NCI-H748 treated with DMSO at 0.1 percent for 48 hours (cell line): ENCODE measurements at places on chromosomes 6 and 20.

DNA sequence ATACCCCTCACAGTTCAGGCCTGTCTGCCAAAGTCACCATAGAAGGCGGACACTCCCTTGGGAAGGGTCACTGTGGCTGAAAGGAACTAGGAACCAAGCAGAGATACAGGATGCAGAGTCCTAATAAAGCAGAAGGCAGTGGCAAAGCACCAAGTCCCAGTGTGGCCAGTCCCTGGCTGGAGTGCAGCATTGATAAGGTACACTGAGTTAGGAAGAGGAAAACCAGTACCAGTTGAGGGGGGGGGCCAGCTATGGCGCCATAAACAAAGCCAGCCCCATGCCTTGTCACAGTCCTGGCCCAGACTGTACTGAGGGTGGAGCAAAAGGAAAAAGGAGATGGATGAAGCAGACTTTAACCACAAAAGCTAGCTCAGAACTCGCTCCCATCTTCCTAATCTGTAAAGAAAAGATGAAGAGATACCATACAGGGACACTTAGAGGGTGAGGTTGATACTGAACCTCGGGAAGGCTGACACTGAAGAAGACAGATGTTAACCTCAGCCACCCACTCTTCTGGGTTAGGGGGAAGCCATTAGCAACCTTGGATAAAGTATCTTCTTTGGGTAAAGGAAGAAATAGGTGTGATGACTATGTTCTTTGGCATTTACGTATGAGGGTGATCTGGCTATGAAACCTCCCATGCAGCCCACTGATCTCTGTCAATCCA lies 7.8 kb downstream of the ABHD12 start:
- DNase-seq: no peak

- no peak for DNase-seq
Observed at GRCh38 chr6:36930483-36930882, 24.1 kb upstream of the PI16 start.

DNA sequence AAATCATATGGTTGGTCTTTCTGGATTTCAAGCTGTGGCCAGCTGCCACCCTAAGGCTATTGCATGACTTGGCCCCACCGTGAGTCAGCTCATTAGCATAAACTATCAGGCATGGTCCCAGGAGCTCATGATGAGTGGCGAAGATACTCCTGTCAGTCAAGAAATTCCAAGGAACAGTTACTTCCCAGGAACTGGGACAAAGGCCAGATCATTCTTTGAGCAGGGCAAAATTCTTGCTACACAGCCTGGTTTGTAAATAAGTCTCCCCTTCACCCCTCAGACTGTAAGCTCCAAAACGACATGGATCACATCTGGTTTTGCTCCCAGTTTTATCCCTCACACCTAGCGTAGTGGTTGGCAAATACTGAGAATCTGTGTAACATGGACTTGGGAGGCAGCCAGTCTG lies 33.0 kb upstream of the KIAA1586 start:
- DNase-seq: no peak

- no peak for DNase-seq
Observed at GRCh38 chr6:132413499-132413802, 12.2 kb upstream of the MOXD1 start.

GRCh38 chr6:63561288-63561687 lies 11.0 kb upstream of the LOC128125822 start:
- DNase-seq: no peak

DNA sequence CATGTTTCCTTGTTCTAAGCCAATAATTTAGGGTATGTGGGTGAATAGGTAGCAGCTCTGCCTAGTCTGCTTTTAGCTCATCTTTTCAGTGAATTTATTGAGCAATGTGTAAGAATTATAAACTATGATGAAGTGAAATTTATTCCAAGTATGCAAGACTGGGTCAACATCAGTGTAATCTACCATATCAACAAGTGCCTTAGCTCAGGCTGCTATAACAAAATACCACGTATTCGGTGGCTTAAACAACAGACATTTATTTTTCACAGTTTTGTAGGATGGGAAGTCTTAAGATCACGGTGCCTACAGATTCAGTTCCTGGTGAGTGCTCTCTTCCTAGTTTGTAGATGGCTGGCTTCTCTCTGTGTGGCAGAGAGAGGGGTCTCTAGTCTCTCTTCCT lies 54.0 kb downstream of the LYRM2 start:
- no peak for DNase-seq

GRCh38 chr20:15375836-15376235 lies 1038.4 kb upstream of the FLRT3 start:
- DNase-seq: no peak

GRCh38 chr6:168097621-168098430 lies 18.8 kb upstream of the FRMD1 start:
- no peak for DNase-seq

GRCh38 chr6:56618050-56618449 lies 24.6 kb downstream of the DST start:
- no peak for DNase-seq

GRCh38 chr6:139655783-139656705 lies 281.6 kb upstream of the CITED2 start:
- DNase-seq: peak; percentile 74

GRCh38 chr20:2301164-2301622 lies 5.4 kb downstream of the TGM3 start:
- DNase-seq: no peak

DNA sequence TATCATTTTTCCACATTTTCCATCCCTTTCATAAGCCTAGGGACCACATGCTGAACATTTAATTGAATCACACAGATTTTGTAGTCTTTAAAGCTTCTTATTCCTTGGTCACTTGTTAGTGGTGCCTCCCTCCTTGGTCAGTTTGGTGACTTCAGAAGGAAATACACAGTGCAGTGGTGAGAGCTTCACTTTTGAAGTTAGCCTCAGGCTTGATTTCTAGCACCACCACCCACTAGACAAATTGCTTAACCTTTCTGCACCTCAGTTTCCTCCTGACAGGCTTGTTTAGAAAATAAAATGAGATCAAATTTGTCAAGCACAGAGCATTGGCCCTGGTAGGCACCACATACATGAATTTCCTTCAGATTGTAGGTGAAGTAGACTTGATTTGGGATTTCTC lies 91.7 kb downstream of the FOXO3 start:
- DNase-seq: no peak

DNA sequence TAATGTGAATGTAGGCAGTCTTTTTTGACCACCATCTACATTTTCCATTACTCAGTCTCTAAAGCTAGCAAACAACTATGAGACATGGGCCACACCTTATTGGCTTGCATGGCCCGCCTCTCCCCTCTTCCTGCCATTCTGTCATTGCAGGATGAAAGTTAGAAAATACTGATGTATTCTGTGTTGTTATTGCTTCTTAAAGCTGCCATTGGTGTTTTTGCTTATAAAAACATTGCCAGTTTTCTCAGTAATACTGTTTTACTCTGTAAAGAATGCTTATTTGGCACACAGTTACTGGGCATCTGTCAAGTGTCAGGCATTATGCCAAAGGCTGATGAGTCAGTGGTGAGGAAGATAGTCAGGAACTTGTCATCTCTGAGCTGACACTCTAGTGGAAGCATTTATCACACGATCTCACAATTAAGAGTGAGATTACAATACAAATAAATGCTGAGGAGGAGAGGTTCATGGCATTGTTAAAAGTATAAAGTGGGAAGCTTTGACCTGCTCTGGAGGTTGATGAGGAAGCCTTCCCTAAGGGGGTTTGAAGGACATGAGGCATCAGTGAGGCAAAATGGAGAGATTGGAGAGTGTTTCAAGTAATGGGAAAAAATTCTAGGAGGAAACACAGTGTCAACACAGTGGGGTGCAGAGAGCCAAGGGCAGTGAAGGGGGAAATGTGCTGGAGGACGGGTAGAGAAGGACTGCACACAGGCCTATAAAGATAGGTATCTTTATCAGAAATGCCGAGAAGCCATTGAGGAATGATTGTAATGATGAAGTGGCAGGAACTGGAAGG lies 14.7 kb downstream of the KLHL32 start:
- no peak for DNase-seq

DNA sequence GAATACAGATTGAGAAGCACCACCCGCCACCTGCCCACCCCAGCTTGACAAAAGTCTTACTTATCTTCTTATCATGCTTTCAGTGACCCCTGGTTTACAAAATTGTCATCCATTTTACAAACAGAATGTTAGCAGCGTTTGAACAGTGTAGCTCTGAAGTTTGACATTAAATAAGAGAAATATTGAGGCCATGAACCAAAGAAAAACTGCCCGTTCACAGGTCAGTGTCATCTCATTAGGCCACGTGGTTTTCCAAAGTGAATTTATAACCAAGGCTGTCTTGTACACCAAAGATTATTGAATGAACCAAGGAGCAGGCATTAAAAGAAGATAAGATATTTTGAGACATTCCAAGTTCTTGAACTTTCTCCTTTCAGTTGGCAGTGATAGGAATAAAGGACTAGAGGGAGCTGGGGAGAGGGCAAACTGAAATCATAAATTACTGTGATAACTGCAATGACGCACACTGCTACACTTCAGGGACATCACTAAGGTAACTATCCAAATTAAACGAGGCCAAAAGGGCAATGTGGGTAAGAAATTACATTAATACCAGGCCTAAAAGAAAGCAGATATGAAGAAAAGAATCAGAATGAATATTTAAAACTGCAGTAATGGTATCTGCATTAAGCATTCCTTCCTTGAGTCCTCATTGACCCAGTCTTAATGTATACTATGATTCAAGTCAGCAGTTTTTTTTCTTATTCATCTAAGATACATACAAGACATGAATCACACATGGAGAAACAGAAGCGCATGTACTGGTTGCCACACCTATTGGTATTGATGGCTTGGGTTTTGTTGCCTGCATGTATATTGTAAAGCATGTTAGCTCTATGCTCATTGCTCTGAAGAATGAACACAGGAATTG lies 159.8 kb upstream of the ARG1 start:
- no peak for DNase-seq

DNA sequence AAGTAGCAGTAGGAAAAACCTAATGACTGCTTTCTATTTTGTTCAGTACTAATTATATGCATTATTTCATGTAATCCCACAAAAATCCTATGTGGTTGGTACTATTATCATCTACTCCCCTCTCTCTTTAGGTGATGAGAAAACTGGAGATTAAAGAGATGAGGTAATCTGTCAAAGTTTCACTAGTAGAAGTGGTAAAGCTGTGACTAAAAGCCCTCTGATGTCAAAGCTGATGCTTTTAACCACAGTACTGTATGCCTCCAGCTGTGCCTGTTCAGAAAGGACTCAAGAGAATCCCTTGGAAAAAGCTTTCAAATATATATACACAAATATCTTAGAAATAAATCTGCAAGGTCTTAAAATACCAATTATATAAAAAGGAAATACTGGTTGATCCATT lies 38.0 kb downstream of the PHIP start:
- DNase-seq: no peak

DNA sequence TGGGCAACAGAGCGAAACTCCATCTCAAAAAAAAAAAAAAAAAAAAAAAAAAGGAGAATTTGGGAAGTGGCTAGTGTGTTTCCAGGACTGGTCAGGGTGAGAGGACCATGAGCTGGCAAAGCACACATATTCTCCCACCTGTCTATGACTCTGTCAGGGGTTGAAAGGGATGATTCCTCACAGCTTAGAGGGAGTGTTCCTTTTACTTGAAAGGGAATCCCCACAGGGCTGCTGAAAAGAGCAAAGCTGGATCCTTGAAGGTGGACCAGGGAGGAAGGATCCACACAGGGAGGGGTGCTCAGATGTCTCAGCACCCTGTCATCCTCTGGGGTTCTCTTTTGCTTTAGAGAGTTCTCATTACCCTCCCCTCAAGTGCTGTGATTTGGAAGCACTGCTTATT lies 13.2 kb downstream of the MRAP2 start:
- no peak for DNase-seq

DNA sequence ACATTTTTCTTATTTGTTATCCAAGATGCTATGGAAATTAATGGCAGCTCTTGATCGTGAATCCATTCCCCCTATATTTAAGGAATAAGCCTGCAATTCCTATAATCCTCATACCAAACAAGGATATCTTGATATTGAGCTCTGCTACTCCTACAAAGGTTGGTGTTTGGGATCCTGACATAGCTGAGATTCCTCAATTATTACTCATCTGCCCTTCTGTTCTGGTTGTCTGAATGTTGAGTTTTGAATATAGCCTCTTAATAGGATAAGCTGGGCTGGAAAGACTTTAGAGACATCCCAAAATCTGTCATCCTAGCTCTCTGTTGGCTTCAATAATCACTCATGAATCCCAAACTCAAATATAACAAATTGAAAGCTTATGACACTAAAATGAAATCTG lies 49.9 kb downstream of the CLIC5 start:
- DNase-seq: no peak

- no peak for DNase-seq
Observed at GRCh38 chr20:10605547-10606195, 68.1 kb downstream of the JAG1 start.
